ENCODE measurements at places on chromosomes 7 and 10.
A peak's percentile ranks its signal among the peaks of the same experiment; 100 is the strongest.

DNA sequence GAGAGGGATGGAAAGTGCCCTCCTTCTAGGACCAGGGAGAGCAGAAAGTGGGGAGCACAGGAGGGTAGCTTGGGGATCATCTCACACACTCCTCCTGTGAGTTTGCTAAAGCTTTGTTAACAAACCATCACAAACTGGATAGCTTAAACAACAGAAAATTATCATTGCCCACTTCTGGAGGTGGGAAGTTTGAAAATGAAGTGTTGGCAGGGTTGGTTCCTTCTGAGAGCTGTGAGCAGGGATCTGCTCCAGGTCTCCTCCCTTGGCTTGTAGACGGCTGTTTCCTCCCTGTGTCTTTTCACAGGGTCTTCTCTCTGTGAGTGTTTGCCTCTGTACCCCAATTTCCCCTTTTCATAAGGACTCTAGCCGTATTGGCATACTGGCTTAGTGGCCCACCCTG lies 32.0 kb upstream of the CXCL12 start:
- no peak for DNase-seq

GRCh38 chr7:15015545-15016314 lies 113.2 kb upstream of the DGKB start:
- DNase-seq, result peak; percentile 71

DNA sequence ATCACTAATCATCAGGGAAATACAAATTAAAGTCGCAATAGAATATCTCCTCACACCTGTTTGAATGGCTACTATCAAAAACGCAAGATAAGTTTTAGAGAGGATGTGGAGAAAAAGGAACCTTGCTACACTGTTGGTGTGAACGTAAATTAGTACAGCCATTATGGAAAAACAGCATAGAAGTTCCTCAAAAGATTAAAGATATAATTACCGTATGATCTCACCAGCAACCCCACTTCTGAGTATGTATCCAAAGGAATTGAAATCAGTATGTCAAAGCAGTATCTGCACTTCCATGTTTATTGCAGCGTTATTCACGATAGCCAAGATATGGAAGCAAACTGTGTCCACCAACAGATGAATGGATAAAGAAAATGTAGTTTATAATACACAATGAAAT lies 164.4 kb downstream of the ZNF365 start:
- DNase-seq, result no peak

DNA sequence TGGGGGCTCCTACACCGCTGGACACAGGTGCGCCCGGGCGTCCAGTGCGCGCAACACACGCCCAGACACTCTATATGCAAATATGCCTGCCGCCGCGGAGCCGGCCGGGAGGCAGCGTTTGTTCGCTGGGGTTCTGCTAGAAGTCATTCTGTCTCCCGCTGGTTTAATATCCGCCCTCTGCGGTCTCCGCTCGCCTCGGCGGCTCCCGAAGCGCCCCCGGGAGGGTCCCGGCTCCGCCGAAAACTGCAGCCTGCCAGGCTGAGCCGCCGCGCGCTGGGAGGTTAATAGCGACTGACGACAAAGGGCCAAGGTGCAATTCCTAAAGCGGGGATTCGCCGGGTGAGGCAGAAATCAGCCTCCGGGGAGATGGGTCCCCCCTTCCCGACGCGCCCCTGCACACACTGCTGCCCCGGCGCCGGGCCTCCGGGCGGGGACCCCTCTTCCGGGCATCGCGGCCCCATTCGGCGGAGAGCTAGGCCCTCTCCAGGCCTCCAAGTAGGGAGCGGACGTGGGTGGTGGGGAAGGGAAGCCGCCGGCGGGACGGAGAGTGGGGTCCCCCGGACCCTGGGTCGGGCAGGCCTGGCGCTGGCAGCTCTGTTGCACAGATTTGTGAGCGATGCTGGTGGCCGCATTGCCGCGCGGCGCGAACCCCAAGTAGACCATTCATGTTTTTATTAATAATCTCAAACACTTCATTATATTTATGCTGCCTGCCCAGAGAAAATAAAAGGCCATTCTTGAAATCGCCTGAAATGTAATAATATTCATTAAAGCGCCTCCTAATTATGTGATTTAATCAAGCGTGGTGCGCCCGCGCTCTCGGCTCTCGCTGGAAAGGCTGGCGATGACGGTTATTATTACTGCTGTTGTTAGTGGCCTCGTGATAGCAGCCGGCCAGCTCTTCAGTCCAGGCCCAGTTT lies 9.1 kb downstream of the EN2 start:
- DNase-seq, result peak; percentile 70

DNA sequence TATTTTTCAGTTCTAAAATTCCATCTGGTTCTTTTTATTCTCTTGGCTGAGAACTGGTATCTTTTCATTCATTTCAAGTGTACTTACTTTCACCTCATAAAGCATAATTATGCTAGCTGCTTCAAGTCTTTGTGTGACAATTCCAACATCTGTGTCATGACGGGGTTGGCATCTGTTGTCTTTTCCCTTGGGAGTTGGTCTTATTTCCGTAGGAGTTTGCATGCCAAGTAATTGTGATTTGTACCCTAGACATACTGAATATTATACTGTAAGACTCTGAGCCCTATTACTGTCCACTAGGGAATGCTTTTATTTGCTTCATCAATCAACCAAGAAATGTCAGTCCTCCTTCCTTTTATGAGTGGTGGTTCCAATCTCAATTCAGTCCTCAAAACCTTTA lies 24.6 kb upstream of the HUS1 start:
- peak; percentile 19 for DNase-seq
